Stimulated activated CD8-positive, alpha-beta memory T cell treated with anti-CD3 and anti-CD28 coated beads, Interleukin-4, amount 100 ng/mL, for 1 hour (primary cell): ENCODE measurements at places on chromosomes 1 and 21.

DNA sequence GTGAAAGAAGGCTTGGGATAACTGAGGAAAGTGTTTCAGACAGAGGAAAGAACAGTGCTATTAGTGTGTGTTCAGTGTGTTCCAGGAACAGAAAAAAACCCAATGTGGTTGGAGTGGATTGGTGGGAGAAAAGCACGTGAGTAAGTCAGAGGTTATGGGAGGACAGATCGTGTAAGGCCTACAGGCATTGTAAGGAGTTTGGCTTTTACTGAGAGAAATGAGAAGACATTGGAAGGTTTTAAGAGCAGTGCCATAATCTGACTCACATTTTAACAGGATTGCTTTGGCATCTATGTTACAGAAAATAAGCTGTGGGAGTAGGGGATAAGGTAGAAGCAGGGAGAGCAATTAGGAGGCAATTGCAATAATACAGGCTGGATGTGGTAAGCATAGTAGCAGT lies 4.8 kb downstream of the ARPC5 start:
- DNase-seq = no peak

DNA sequence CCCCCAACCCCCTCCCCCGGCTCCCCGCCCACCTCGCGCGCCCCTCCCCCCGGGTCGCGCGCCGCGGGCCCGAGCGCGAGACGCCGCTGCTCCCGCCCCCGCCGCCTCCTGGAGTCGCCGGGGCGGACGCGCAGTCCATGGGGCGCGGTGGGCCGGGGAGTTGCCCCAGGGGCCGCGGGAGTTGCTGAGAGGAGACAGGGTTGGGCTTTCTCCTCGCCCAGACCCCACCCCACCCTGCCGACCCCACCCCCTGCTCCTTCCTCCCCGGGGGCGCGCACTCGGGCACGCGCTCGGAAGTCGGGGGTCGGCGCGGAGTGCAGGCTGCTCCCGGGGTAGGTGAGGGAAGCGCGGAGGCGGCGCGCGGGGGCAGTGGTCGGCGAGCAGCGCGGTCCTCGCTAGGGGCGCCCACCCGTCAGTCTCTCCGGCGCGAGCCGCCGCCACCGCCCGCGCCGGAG lies at the start of gene LAMC1:
LAMC1 (plus strand) TSS at position 275 of the 455 bp plus-strand sequence. CDS start 297 bp downstream, outside the sequence.
- DNase-seq = no peak

GRCh38 chr21:33121715-33122475 lies 52.0 kb downstream of the OLIG1 start:
- DNase-seq = no peak

DNA sequence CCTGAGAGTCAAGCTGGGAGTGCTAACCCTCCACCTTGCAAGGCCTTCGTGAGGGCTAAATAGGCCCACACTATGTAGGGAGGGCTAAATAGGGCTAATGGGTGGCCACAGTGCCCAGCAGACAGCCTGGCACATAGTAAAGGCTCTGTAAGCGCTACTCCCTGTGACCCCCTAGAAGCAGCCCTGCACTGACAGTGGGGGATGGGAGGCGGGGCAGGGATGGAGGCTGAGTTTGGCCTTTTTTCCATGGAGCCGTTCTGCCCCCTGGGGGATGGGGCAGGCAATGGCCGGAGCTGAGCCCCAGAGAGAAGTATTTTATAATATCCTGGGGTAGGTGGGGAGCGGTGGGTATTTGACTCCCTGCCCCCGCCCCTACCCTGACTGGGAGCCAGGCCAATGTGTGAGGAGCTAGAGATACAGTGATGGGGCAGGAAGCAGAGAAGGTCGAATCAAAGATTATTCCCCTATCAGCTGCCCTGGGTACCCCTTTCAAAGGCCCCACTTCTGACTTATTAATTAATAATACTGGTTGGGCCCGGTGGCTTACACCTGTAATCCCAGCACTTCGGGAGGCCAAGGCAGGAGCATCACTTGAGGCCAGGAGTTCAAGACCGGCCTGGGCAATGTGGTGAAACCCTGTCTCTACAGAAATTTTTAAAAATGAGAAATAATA lies 42.3 kb downstream of the LACTBL1 start:
- DNase-seq = no peak

DNA sequence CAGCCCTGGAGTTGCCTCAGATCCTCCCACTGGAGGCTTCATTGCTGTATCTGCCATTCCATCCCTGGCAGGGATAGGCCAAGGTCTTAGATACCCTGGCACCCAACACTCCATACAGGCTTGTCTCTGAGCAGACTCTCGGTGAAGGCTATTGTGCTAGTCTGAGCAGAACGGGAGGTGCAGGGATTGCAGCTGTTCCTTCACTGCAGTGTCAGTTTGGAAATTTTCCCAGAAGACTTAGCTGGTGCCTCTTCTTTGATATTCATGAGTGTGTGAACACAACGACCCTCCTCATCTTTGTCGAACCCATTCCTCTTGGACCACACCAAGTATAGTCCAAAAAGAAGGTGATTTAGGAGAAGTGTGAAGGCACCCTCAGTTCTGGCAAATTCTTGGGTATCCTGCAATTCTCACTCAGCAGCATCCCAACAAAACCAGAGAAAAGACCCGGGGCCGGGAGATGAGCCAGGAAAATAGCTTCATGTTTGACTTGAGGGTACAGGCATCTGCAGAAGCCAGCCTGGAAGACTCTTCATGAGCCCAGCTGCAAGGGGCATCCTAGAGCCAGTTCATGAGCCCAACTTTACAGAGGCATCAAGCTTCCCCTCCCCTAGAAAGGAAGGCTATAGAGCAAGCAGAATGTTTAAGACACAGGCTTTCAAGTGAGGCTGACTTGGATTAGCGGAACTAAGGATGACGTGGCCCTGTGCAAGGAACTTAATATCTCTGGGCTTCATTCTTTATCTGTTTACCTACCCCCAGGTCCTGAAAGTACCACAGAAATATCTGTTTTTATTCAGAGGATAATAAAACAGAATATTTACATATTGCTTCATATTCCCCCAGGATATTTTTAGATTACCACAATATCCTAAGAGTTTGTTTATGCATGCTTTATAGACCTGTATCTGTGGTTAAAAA lies 38.8 kb upstream of the HAO2 start:
- no peak for DNase-seq

DNA sequence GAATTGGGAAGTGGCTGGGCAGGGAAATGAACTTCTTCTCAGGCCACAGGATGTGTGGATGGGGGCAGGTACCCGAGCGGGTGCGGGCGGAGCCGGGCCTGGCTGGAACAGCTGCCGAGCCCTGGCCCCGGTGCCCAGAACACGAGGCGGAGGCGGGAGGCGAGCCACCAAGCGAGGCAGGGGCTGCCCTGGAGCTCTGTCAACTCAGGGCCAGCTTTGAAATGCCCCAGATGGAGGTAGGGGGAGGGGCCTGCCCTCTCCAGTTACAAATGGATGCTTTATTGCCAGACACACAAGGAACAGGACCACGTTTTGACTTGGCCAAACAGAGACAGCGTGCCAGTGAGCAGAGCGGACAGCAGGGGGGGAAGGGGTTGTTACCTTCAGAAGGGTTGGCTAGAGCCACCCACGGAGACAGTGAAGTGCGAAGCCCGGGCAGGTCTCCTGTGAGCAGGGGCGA lies 240.4 kb downstream of the SDCCAG8 start:
- no peak for DNase-seq

DNA sequence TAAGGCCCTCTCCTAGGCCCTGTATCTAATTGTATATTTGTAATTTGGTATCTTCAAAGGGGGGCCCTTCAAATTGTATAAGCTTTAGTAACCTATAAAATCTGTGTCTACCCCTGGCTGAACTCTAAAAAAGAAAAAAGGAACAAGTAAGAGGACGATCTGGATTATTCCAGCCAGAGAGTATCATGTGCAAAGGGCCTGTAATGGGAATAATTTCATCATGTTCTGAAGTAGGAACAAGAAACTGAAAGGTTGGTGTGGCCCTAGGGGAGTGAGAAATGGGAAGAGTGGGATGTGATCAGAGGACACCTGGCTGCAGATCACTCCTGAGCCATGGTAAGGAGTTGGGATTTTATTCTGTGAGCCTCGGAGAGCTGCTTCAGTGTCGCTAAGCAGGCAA lies 14.7 kb downstream of the PTAFR start:
- DNase-seq = no peak

DNA sequence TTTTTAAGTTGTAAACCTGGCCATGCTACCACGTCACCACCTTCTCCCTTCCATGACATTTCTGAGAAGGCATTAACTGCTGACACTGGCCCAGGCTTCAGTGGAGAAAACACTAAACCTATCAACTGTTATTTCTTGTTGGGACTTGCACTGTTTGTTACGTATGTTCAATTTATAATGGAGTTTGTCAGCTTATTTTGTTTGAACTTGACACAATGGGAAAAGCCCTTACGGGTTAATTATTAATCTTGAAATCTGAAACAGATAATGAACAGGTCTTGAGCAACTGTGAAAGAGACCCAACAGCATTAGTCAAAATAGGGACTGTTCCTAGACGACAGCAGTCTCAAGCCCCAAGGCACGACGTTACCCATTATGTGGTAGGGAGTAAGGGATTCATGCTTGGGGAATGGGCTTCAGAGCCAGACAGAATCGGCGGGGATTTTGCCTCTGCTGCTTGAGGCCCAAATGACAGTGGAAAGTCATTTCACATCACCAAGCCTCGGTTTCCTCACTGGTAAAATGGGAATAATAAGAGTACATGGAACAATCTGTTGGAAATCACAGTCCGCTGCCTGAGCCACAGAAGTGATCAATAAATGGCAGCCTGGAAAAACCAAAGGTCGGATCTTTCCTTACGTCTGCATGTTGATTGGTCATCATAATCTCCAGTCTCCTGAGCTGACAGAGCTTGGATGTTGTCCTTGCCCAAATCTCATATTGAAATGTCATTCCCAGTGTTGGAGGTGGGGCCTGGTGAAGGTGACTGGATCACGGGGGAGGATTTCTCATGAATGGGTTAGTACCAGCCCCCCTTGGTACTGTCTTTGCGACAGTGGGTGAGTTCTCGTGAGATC lies 44.5 kb downstream of the TIAM1 start:
- no peak for DNase-seq

GRCh38 chr21:42157606-42158310 lies 61.2 kb upstream of the ABCG1 start:
- no peak for DNase-seq

- no peak for DNase-seq
These were observed 176.1 kb downstream of the CLIC6 start for GRCh38 chr21:34844924-34845238.

DNA sequence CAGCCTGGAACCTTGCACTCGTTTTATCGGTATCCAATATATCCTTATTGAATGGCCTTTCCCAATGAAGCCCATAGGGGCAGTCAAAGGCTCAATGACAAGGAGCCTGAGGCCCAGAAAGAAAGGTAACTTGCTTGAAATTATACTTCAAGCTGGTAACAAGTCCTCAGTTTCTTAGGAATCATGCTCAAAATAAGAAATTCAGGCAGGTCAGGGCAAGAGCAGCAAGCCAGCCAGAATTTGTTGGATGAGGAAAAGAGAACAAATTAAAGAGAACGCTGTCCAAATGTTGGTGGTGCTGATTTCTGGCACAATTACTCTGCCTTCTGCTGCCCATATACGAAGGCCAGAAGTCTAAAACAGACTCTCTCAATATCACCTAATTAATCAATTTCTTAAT lies 77.6 kb downstream of the DDX20 start:
- DNase-seq = no peak

GRCh38 chr1:223269006-223269405 lies 95.0 kb downstream of the SUSD4 start:
- no peak for DNase-seq

DNA sequence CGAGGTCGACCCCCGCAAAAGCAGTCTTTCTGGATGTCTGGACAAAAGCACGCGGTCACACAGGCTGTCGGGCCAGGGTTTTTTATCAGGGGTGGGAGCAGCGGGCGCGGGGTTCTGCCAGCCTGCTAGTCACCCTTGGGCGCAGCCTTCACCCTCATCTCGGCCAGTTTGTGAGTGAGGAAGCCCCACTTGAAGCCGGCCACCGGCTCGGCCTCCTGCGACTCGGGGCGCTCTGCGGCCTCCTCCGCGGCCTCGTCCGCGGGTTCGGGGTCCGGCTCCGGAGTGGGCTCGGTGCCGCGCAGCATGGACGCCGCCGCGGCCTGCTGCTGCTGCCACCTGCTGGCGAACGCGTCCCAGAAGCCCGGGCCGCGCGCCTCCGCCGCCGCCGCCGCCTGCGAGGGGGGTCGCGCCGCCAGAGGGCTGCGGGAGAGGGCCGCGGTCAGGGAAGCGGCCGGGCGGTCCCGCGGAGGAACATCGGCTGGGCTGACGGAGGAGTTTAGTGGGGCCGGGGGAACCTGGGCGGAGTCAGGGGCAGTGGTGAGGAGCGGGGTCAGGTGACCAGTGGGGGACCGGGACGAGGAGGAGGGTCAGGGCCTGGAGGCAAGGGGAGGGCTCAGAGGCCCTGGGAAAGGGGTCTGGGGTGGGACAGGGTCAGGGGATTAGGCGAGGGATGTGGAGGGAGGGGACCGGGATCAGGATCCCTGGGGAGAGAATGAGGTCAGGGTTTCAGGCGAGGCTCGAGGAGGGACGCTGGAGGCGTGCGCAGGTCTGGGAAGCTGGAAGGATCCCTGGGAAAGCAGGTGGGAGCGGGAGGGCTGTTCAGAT lies 4.5 kb downstream of the C1orf232 start:
- peak; percentile 20 for DNase-seq

DNA sequence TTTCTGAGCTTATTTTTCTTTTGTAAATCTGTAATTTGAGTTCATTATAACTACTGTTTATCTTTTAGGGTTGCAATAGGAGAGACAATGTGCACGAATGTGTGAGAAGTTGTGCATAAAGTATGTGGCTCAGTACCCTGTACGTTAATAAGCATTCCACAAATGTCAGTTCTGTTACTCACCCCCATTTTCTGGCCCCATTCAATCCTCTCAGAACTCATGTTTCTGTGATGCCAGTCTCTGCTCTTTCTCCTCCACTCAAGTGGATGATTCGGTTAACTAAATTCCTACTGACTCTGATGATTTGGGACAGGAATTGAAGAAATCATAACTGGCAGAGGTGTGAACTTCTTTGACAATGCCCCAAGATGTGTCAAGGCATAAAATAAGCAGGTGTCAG lies 10.2 kb upstream of the DMRTB1 start:
- DNase-seq = no peak

DNA sequence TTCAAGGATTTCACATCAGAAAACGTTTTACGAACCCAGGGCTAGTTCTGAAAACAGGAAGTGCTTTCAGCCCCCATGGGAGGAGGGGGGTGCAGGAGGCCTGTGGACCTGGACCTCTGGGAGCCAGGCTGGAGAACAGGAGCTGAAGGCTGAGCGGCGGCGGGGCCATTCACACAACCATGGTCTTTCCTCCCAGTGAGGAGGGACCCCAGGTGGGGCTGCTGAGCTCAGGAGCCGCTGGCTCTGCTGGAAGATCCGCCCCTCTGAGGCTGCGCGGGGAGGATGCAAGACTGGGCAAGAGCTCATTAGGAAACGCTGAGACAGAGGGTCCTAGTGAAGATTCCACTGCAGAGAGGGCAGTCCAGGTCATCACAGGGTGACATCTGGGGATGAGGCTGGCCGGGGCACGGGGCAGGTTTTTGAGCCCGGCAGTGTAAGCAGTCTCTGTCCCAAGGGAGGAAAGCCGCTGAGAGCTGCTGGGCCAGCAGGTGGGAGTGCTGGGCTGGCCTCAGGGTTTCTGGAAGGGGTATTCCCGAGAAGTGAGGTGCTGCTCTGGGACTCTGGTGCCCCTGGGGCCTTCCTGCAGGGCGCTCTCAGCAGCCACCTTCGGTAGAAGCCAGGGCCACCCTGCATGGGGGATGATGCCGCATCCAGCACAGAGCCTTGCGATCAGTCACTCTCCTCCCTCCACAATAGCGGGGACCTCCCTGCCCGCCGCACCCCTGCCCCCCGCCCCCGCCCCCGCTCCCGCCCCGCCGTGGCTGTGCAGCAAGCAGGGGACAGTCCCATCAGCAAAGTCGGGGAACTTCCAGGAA lies 7.5 kb downstream of the MX2 start:
- no peak for DNase-seq
